Tibial artery (tissue), 4 donors: ENCODE measurements at places on chromosomes 1 and 21.

- no peak for DNase-seq
Observed at GRCh38 chr21:29217818-29218291, 80.9 kb upstream of the BACH1 start.

DNA sequence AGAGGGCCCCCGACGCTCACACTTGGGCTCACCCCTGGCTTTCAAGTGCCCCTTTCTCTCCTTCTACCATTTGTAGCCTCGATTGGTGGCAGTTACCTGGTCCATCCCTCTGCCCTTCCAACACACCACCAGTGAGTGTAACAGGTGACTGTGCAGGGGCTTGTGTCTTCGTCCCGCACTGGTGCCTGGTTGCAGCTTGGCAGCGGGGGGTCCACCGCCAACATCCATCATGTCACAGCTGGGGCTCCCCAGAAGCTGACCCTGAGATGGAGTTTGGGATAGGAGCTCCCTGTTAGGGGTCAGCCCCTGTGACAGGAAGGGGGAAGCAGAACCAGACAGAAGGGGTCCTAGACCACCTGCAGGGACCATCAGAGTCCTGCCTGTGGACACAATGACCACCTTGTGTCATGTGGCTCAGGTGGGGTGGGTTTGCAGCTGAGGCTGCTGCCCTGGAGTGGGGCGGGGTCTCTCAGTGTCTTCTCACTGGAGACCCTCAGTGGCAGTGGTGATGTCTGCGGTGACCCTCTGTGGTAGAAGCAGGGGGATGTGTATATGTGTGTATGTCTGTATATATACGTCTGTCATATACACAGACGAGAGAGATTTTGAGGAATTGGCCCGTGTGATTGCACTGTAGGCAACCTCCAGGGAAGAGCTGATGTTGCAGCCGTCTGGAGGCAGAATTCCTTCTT is 3.6 kb upstream of the CALML6 start:
- DNase-seq: peak; percentile 15

DNA sequence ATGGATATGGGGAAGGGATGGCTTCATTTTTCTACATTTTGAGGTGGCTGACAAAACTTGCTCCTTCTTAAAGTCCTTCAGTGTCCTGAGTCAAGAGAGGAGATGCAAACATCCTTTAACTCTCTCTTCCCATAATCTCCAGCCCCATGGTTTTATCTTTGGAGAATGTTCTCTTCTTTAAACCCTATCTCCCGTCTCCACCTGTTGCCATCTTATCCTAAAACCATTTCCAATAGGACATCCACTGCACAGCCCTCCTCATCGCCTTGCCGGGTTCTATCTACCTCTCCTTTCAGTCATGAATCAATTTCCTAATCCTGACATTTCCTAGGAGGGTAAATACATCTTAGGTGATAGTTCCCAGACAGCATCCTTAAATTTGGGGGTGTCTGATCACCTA is 44.2 kb upstream of the KCNE2 start:
- no peak for DNase-seq

DNA sequence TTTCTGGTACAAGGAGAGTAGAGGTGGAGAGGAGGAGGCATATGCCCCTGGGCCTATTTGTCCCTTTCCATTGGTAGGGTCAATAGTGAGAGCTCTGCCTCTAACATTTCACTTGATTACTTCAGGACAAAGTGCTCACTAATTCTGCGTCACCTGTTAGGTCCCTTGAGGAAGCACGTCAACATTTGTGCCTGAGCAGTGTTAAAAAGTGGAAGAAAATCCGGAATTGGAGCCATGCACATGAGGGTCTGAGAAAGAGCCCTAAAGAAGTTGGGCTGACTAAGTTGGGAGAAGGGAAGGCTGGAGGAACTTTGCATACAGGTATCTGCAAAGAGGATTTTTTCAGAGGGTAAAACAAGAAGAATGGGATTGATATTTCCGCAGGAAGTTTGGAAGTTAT is 1.9 kb downstream of the SLC25A44 start:
- DNase-seq: no peak

DNA sequence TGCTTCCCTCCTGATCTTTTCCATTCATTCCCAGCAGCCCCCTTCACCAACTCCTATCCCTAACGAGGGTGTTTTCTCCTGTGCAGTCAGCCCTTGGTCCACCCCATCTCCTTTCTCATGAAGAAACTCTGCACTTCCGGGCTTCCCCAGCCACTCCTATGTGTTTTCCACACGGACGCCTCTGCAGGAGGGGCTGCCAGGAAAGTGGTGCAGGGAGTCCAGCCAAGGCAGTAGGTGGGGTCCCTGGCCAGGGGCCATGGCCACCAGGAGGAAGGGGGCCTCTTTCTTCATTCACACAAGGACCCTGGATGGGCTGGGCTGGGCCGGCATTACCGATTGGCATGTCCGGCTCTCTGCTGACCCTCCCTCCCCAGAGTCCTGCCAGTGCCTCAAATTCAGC is 72.8 kb upstream of the EFHD2 start:
- DNase-seq: no peak

DNA sequence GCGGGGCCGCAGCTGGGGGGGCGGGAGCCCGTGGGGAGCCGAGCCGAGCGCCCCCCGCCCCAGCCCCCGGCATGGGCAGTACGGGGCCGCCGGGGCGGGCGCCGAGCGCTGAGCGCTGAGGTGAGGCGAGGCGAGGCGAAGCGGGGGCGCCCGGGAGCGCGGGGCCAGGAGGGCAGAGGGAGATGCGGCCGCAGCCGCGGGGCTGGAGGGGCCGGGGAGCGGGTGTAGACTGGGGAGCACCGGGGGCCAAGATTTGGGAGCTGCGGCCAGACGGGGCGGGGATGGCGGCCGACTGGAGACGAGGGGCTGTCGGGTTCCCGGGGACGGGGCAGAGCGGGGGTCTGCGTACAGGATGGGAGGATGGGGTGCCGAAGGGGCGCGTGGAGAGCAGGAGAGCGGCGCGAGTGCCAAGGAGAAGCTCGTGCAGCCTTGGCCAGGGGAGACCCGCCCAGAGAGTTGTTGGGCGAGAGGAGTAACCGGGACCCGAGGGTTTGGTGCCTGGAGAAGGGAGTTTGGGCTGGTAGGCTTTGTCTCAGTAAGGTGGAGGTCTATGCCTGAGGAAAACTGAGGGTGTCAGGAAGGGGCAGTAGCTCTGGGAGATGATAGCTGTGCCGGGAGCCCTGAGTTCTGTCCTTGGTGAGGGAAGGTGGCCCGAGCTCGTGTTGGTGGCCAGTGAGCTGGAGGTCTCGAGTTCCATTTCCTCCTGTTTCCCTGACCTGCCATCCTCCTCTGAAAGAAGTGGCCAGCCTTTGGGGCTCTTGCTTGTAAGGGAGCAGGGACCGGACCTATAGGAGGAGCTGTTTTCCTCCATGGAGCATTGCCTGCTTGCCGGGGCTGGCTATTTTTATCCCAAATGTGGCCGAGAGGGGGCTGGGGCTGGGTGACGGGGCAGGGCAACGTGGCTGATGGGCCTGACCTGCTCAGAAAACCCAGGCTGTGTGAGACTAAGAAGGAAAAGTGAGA is 539 bp downstream of the ATP8B2 start:
- DNase-seq: peak; percentile 86

DNA sequence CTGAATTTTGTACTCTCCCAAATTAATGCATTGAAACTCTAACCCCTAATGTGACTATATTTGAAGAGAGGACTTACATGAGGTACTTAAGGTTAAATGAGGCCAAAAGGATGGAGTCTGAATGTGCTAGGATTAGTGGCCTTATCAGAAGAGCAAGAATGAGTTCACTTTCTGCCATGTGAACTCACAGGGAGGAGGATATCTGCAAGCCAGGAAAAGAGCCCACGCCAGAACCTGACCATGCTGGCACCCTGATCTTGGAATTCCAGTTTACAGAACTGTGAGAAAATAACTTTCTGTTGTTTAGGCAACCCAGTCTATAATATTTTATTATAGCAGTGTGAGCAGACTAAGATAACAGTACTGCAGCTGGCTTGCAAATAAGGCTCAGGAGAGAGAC is 12.2 kb upstream of the FASLG start:
- DNase-seq: no peak

DNA sequence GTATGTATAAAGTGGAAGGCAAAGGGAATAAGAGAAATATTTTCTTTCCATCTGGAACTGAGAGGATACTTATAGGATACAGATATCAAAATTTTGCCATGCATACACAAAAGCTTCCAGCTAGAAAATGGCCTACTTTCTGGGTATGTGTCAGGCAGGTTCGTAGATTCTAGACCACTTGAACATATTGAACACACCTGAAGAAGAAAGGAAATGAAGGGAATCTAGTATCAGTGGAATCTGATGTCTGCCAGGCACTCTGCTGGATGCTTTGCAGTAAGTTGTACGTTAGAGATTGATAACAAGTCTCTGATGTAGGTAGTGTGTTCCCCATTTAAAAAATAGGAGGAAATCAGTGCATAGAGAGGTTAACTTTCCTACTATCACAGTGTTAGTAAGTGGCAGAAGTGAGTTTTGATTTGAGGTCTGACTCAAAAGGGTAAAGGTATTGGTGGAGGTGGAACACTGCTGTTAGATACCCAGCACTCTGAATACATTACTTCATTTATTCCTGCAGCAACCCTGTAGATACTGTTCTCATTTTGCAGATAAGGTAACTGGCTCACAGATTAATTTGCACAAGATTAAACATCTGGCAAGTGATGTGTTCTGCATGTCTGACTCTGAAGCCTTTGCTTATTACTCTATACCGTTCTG is 3.0 kb downstream of the CAMSAP2 start:
- no peak for DNase-seq

- no peak for DNase-seq
Observed at GRCh38 chr21:8993943-8994639, 1527.3 kb upstream of the TPTE start.

DNA sequence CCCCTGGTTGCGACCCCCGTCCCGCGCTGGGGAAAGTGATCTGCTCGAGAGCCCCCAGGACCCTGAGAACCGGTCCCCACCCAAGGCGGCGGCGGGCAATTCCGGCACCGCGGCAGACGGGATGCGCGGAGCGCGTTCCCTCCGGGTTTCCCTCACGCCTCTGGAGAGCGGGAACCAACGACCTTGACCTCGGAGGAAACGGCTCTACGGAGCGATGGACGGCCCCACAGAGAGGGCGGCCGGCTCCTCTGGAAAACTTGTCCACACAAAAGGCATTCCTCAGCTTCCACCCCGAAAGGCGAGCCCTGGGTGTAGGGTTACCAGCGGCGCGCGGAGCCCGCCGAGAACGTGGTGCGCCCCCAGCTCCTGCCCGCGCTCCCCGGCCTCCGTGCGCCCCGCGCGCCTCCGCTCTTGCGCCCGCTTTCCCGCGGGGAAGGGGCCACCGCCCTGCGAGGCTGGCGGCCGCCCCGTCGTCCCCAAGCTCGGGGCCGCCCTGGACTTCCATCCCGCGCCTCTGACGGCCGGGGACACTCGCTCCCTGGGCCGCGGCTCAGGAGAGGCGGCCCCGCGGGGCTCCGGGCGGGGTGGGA is 391 bp upstream of the KIAA1614 start:
- peak; percentile 30 for DNase-seq

DNA sequence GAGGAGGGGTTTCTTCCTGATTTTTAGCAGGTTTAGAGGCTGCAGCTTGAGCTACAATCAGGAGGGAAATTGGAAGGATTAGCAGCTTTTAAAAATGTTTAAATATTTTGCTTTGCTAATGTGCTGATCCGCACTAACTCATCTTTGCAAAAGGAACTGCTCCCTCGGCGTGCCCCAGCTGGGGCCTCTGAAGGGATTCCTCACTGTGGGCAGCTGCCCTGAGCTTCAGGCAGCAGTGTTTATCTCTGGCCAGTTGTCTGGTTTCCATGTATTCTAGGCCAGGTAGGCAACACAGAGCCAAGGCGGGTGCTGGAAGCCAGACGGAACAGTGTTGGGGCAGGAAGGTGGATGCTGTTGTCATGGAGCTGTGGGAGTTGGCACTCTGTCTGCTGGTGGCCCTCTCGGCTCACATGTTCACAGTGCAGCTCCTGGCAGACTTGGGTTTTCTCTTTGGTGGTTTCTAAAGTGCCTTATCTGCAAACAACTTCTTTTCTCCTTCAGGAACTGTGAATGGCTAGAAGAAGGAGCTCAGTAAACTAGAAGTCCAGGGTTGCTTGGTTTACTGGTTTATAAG is 18.9 kb downstream of the NECAP2 start:
- no peak for DNase-seq

- DNase-seq: no peak
Observed at GRCh38 chr1:192907545-192908243, 98.9 kb downstream of the RGS2 start.

GRCh38 chr1:53413175-53414001 is 45.8 kb upstream of the DMRTB1 start:
- DNase-seq: no peak

DNA sequence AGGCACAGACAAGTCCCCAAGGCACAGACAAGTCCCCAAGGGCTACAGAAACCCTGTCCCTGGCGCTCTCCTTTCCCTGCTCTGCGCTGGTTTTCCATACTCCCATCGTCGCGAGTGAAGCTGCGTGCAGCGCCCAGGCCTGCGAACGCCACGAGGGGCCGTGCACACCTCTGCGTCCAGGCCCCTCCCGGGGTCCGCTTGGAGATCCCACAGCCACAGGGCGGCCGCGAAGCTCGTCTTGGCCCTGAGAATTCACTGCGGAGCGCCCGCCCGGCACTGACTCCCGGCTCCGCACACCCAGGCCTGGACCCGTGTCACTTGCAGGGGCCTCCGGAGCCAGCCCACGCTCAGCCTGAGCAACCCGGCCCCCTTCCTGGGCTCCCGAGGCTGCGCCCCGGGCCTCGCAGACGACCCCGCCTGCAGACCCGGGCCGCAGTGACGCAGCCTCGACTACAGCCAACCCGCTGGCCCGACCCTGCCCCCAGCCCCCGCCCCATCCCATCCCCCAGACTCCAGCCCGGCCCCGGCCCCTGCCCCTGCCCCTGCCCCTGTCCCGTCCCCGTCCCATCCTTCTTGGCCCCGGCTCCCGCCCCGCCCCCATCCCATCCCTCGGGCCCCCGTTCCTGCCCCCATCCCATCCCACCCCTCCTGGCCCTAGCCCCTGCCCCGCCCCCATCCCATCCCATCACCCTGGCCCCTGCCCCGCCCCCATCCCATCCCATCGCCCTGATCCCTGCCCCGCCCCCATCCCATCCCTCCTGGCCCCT is 841 bp downstream of the POFUT2 start:
- DNase-seq: peak; percentile 66

DNA sequence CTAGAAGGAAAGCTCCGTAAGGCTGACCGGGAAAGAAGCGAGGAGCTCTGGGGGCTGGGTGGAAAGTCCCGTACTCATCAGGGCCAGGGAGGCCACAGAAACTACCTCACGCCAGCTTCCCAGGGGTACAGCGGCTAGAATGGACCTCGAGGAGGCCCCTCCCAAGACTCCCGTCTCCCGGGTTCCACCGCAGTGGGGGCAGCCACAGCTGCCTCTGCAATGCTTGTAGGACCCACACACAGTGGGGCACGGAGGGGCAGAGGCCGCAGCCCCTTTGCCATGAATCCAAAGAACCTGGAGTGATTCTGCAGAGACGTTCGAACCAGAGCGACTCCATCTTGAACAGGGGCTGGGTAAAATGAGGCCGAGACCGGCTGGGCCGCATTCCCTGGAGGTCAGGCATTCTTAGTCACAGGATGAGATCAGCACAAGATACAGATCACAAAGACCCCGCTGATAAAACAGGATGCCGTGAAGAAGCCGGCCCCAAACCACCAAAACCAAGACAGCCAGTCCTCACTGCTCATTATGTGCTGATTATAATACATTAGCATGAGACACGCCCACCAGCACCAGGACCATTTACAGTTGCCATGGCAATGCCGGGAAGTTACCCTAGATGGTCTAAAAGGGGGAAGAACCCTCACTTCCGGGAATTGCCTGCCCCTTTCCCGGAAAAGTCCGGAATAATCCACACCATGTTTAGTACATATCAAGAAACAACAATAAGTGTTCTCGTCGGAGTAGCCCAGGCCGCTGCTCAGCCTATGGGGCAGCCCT is 1.6 kb upstream of the ANKRD65 start:
- DNase-seq: no peak
